ENCODE measurements at places on chromosomes 6 and 20. TPM values are rescaled to one million over a fixed set of nuclear protein-coding genes. Genes with fewer than 3 reads are reported as not detected.

GRCh38 chr20:35093267-35093884, 769 bp upstream of the TRPC4AP start:
- peak overlapping the region; percentile 94 for H3K4me3 ChIP-seq
- peaks cover 21% of the 10 kb centered on the region for H3K4me1 ChIP-seq
- peak overlapping the region; percentile 87 for H3K27ac ChIP-seq
- no peaks in the 10 kb centered on the region for H3K27me3 ChIP-seq
- no peaks in the 10 kb centered on the region for H3K36me3 ChIP-seq

DNA sequence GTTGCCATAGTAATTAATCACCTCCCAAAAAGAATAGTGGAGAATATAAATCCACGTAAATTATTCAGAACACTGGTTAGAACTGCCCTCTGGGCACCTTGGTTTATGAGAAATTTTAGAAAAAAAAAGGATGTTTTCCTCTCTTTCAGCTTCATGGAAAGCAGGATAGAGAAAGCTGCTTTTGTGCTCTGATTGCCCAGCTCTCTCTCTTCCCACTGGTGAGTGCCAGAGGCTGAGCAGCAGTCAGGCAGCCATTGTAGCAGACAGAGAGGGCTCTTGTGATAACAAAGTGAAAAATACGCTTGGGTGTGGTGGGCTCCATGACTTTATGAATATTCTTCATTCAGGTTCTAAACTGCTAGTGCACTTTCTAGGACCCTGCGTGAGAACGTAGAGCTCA, 26.4 kb downstream of the SLC35F1 start:
- H3K27me3 ChIP-seq: no peaks in the 10 kb centered on the region
- no peak overlapping the region for H3K27ac ChIP-seq
- H3K4me1 ChIP-seq: no peaks in the 10 kb centered on the region
- no peak overlapping the region for H3K4me3 ChIP-seq

- DNase-seq: no peak
- H3K27ac ChIP-seq: no peak overlapping the region
- H3K27me3 ChIP-seq: peaks cover 7% of the 10 kb centered on the region
- no peak overlapping the region for H3K4me3 ChIP-seq
- no peaks in the 10 kb centered on the region for H3K4me1 ChIP-seq
These were observed 54.1 kb upstream of the EXOC2 start for GRCh38 chr6:747028-747427.

BPI gene
- total RNA-seq: not detected

SPATS1 gene
- total RNA-seq: not detected

DNA sequence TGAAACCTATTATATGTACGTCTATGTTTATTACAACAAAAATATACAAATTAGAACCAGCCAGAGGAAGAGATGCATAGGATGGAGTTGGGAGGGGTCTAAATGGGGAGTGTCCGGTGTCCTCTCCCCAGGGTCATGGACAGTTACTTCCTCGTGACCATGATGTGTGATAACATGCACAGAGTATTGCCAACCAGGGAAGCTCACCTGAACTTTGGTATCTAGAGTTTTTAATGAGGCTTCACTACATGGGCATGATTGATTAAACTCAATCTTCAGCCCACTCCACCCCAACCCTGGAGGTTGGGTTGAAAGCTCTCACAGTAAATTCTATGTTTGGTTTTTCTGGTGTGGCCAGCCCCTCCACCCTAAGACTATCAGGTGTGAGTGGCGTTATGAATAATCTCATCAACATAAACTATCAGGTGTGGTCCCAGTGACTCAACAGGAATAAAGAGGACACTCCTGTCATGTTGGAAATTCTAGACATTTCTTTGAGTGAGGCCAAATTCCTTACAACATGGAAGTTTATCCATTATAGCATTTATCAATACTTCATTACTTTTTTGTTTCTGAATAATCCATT, 36.4 kb upstream of the FKBP1A start:
- H3K27ac ChIP-seq: no peak overlapping the region
- no peak for DNase-seq
- H3K4me1 ChIP-seq: peaks cover 23% of the 10 kb centered on the region
- no peaks in the 10 kb centered on the region for H3K27me3 ChIP-seq

SLC35D3 gene
- not detected for total RNA-seq

GPR63 gene
- 4.1 TPM for total RNA-seq

GRCh38 chr6:126640921-126641320, 301.0 kb downstream of the CENPW start:
- DNase-seq: no peak
- H3K27ac ChIP-seq: no peak overlapping the region
- H3K27me3 ChIP-seq: no peaks in the 10 kb centered on the region
- no peaks in the 10 kb centered on the region for H3K4me1 ChIP-seq
- no peaks in the 10 kb centered on the region for H3K36me3 ChIP-seq
- H3K4me3 ChIP-seq: no peak overlapping the region
